Hepatocyte (in vitro differentiated cells): ENCODE measurements at places on chromosomes 1 and 21.

DNA sequence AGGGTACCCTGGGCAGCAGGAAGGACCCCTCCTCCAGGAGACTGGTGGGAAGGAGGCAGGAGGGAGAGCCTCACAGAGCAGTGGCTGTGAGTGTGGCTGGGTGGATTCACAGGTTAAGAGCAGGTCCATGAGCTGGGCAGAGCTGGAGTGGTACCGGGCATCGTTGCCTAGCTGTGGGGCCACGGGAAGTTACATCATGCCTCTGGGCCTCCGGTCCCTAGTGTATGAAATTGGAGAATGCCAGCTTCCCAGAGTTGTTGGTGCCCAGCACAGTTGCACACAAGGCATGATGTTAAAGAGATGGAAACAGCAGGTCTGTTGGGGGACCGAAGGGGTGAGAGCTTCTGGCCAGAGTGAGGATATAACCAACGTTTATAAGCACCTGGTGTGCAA, 18.5 kb downstream of the FOXO6 start:
- DNase-seq: no peak

DNA sequence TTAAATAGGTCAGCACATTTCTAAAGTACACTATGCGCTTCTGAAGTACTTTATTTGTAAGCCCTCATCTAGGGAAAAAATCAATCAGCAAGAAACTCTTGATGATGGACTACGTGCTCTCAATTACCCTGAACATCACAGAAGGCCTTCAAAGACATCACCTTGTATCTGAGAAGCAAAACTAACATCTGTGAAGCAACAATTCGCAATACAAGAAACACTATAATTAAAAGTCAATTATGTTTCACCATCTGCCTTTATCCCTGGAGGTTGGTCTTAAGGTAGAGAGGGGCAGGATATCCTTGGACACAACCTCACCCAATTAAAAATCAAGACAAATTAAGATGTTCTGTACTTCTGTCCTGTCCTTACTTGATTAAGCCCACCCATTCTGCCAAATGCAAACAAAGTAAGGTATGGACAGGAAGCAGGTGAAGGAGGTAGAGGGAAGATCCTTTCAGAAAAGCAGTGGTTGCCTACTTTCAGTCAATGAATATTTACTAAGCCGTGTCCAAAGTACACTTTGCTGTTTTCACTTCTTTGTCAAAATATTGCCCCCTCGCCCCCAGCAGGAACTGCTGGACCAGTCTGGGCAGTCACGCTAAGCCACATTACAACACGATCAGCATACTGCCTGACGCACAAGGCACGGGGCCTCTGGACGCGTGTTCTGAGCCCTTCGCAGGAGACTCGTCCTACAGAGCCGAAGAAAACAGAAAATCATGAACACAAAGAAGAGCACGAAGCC, 887 bp downstream of the SLC19A2 start:
- DNase-seq: peak; percentile 85

GRCh38 chr1:147210987-147211386, 14.2 kb downstream of the FMO5 start:
- DNase-seq: no peak

DNA sequence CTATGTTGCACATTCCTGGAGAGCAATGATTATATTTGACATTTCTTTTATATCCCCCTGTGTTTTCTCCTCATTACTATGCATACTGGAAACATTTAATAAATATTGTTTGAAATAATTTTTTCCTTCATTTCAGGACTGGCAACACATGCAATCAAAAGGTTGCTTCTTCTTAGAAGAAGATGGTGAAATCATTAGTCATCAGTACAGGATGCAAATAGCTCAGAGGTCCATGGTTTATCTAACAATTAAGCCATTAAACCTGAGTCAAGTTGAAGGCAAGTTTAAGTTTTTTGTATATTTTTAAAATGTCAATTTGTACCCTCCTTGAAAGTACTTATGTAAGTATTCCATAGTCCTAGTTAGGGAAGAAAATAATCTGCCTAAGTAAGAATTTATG, 22.5 kb downstream of the EFCAB7 start:
- no peak for DNase-seq

DNA sequence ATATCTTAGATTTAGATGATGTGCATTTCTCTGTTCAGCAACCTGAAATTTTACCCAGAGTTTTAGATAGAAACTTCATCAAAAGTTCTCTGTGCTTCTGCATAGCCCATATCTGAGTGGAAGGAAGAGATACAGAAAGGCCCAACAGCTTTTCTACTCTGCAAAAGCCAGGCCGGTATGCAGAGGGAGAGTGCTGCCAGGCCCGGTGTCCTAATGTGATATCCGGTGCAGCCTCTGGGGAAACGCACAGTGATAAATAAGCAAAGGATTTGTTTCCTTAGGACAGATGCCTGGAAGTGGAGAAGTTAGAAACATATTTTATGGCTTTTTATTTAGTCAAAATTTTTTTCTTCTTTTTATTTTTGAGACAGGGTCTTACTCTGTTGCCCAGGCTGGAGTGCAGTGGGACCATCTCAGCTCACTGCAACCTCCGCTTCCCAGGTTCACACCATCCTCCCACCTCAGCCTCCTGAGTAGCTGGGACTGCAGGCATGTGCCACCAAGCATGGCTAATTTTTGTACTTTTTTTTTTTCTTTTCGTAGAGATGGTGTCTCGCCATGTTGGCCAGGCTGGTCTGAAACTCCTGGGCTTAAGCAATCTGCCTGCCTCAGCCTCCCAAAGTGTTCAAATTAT, 145.8 kb downstream of the PATJ start:
- no peak for DNase-seq

GRCh38 chr1:243483071-243483771, 227.4 kb downstream of the SDCCAG8 start:
- no peak for DNase-seq

GRCh38 chr1:68270951-68271350, 38.6 kb upstream of the WLS start:
- no peak for DNase-seq

GRCh38 chr1:94231746-94232145, 5.6 kb downstream of the ARHGAP29 start:
- no peak for DNase-seq

- no peak for DNase-seq
Observed at GRCh38 chr1:217482356-217483102, 148.4 kb downstream of the GPATCH2 start.

GRCh38 chr1:75529488-75529887, 81.4 kb downstream of the SLC44A5 start:
- no peak for DNase-seq

DNA sequence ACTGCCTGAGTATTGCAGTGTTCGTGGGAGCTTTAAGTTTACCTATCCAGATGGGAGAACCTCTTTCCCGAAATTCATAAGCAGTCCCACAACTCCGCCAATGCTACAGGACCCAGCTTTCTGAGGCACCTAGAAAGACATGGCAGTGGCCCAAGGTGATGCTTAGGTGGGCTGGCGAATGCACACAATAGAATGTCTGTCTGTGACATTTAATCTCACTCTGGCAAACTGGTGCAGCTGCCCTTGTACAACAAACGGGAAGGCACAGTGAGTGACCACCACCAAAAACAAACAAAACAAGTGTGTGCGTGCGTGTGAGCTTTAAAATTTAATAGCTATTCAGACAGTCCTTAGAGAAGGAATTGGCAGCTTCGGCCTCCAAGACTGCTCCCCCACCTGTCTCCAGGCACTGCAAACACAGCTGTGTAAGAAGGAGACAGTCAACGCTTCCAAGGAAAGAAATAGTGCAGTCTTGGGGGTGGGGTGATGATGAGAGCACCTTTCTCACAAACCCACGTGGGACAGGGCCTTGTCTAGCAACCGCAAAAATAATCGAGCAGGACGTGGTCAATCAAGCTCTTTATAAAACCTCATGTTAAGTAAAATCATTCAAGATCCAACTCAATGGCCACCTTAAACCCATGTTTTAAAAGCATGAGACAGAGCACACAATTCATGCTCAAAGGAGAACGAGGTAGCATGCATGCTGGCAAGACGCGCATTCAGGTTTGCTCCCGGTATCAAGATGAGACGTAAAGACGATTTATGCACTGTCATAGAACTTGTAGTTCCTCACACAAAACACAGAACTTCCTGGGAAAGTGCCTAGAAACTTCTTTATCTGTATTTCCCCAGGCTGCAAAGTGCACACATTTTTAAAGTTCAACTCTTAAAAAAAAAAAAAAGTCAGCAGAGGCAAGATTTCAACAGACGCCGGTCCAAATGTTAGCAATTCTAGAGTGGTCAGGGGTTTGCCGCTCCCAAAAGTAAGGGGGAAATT, 84.1 kb downstream of the TM2D1 start:
- no peak for DNase-seq

DNA sequence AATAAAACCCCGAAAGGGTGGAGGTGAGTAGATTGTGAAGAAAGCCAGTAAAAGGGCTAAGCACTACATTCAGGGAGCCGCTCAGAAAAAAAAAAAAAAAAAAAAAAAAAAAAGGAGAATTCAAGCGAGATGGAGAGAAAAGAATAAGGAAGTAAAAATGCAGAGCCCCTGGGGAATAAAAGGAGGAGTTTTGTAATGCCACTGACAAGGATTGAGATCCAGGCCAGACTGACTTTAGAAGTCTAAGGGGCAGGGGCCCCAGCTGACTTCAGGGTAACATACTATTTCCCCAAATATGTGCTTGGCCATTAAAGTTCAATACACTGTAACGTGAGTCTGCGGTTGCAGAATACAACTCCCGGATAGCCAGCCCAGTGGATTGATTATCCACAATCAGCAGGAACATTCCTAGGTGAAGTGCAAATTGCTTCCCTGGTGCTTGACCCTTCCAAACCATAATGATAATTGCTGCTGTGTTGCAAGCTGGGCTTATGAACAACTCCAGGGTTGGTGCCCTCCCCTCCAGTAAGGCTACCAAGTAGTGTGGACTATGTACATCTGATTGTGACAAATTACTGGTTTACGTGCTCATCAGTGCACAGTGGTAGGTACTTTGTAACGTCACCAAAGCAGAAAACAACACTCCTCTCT, 30.7 kb upstream of the RRP15 start:
- no peak for DNase-seq

GRCh38 chr1:163794551-163794950, 472.8 kb downstream of the NUF2 start:
- DNase-seq: no peak

GRCh38 chr1:217253985-217254384, 376.9 kb downstream of the GPATCH2 start:
- no peak for DNase-seq

- no peak for DNase-seq
Observed at GRCh38 chr21:45670731-45671130, 27.2 kb downstream of the PCBP3 start.

- DNase-seq: no peak
Observed at GRCh38 chr1:245039196-245039595, 115.6 kb upstream of the KIF26B start.

DNA sequence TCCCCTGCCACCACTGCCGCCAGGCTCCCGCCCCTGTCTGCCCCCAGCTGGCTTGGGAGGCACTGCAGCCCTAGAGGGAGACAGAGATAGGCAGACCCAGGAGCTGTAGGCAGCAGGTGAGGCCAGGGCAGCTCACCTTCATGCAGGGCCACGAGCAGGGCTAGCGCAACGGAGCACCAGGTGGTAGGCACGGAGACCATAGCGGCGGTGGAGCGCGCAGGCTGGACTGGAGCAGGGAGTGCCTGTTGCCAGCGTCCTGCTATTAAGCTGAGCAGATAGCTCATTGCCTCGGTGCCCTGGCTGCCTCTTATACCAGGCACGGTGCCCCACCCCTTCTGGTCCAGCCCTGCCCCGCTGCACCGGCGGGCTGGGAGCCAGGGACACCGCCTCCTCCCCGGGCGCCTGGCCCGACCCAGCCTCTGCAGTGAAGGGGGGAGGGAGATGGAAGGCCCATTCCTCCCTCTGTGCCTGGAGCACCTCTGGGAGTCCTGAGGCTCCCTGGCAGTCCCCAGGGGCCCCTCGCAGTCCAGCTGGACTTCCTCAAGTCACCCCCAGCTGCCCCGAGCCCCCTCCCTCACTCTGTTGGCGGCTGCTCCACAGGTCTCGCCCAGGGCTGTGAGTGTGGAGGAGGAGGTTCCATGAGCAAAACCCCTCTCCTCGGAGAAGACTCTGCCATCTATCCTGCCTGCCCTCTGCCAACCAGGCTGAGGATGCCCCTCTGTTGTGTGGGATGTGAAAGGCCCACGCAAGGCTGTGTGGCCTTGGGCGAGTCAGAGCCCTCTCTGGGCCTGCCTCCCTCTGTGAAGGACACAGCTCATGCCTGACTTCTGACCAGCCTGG, at the start of gene EDN2:
TSS of gene EDN2 (minus strand) at position 282 of the 840 bp plus-strand sequence. CDS start at position 200, 82 bp downstream.
- no peak for DNase-seq

DNA sequence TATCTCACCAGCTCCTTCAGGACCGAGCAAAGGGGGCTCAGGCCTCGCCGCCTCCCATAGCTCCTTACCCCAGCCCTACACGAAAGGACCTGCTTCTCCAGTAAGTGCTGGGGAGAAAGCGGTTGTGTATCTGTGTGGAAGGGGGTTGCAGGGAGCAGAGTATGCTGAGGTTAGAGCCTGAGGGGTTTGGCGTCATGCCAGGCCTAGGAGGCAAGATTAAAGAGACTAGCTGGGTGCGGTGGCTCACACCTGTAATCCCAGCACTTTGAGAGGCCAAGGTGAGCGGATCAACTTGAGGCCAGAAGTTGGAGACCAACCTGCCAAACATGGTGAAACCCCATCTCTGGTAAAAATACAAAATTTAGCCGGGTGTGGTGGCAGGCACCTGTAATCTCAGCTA, 14.1 kb upstream of the RASSF5 start:
- DNase-seq: no peak

DNA sequence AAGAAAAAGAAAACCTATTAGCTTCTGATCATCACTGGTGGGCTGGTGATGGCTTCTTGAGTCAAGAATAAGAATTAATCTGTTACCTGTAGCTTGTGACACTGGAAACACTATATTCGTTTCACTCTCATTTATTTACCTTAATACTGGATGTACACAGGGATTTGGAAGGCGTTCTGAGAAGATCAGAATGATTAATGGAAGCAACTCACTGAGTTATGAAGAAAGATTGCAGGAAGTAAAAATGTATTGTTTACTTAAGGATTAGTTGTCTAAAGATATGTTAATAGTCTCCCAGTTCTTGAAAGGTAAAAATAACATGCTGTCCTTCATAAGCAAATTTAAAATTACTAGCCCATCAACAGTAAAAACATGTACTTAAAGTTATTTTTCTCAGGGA, 644.9 kb upstream of the NCAM2 start:
- no peak for DNase-seq

- DNase-seq: no peak
Observed at GRCh38 chr1:3807769-3808168, 11.5 kb upstream of the LRRC47 start.

GRCh38 chr1:71047635-71048607, at the start of gene PTGER3:
PTGER3 (minus strand) TSS chr1:71047816; CDS start chr1:71047577, 239 bp downstream.
- peak; percentile 83 for DNase-seq

DNA sequence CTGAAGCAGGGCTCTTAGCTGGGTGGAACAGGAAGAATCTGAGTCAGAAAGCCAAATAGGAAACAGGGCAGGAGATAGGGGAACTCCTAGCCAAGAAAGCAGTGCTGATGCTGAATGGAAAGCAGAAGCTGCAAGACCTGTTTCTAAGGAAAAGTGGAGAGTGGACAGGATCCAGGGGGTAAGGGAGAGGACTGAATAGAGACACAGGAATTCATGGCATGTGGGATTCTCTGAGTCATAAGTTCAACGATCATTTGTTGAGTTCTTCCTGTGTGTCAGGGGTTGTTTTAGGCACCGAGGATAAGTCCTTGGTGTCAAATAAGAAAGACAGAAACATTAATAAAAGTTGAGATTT, 153.8 kb upstream of the FGGY start:
- peak; percentile 74 for DNase-seq
